ENCODE measurements at places on chromosomes 1 and 21.

GRCh38 chr1:233114159-233114558 lies 163.7 kb downstream of the NTPCR start:
- DNase-seq = no peak

- no peak for DNase-seq
Observed at GRCh38 chr1:158115126-158115525, 65.6 kb upstream of the CD1D start.

- no peak for DNase-seq
Observed at GRCh38 chr1:218991089-218991488, 182.6 kb upstream of the LYPLAL1 start.

DNA sequence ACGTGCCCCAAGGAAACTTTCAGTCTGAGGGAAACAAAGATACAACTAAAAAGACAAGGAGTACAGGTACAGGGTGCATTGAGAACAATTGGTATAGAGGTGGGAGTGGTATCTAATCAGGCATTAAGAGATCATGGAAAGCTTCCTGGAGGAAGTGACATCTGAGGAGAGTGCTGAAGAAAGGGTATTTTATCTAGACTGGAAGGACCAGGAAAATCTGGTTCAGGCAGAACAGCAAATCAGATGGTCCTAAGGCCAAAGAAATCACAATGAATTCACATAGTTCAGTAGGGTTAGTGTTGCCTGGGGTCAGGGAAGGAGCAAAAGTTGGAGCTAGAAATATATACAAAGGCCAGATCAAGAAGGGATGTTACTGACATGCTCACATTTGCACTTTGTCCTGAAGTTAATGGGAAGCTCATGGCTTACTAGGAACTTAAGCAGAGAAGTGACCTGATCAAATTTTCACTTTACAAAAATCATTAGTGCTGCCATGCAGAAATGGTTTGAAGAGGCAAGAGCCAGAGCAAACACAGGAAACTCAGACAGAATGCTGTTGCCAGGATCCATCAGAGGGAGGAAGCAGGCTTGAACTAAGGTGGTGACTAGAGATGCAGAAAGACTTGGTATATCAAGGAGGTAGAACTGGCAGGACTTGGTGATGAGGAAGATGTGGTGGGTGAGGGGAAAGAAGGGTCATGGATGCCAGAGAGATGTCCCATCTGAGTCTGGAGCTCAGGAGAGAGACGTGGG lies 14.5 kb upstream of the CTTNBP2NL start:
- no peak for DNase-seq

DNA sequence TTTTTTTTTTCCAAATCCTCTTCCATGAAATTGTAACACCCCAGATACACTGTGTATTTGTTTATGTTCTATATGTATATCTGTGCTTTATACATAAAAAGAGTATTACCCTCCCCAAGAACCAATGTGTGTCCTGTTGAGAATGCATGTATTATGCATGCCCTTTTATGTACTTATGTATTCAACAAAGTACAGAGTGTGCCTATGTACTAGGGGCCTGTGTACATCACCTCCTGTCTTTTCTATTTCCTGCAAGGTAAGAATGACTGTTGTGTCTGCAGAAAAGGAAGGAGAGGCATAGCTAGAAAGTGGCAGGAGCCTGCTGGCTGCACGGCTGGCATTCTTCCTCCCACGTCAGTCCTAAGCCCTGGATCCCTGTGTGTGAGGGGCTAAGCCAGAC lies 7.0 kb downstream of the TMEM61 start:
- no peak for DNase-seq

DNA sequence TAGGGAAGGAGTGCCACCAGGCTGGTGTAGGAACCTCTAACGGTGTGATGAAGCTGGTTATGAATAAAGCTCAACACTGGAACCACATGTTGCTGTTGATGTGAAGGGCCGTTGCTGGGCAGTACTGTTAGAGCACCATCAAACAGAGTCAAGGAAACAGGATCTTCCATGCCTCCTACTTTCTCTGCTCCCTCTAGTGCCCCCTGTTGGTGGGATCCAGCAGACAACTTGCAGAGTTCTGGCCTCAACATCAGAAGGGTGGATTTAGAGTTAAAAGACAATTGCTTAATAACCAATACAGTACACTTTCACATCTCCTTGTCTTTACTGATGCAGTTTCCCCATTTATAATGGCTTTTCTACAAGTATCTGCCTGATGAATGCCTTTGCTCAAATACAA lies 336.4 kb downstream of the NTNG1 start:
- peak; percentile 11 for DNase-seq

GRCh38 chr1:76179219-76179698 lies 104.7 kb downstream of the ST6GALNAC3 start:
- no peak for DNase-seq

DNA sequence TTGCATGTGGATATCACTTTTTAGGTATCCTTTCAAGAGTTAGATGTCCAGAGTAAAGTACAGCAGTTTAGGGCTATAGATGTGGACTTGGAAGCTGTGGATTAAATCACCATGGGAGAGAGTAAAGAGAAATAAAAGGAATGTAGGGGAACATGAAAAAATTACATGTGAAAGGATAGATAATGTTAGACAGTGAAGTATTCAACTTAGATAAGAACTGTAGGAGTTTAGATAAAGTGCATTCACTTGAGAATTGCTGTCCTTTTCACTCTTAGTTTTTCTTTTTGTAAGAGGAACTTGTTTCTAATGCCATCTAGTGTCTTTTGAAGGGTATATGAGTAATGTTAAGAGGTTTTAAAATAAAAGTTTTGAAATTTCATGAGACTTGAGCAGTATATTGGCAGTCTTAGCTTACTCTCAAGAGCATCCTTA lies 40.1 kb downstream of the MAST2 start:
- DNase-seq = no peak

DNA sequence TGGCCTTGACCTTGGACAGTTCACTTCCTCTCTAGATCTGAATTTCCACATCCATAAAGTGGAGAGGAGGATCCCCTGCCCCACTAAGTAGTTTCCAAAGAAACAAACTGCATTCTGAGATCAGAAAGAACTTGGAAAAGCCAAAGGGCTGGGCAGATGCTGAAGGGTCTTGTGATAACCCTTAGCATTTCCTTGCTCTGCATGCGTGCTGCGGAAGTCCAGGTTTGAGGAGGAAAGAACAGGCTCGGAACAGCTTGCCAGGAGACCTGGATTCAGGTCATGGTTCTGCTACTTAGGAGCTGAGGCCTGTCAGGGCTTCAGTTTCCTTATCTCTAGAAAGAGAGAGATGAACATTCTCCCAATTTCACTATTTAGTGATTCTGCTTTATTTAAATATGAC lies 27.2 kb downstream of the IGFN1 start:
- DNase-seq = no peak

- DNase-seq = no peak
Observed at GRCh38 chr1:94714552-94714951, 105.6 kb upstream of the SLC44A3 start.

DNA sequence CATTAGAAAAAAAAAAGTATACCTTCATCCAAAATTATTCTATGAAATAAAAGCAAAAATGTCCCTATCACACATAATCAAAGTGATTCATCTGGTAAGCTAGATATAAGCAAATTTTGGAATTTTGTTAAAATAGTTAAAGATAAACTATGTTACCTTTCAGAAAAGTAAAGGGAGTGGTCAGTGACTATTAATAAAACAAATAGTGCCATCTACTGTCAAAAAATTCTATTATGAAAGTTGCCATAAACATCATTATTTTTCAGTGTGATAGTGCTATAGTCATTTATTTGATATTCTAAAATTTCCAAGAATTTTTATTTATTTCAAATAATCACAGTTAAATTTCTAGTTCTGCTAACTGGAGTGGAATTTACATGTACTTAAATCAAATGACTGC lies 803.7 kb downstream of the KCNT2 start:
- no peak for DNase-seq

DNA sequence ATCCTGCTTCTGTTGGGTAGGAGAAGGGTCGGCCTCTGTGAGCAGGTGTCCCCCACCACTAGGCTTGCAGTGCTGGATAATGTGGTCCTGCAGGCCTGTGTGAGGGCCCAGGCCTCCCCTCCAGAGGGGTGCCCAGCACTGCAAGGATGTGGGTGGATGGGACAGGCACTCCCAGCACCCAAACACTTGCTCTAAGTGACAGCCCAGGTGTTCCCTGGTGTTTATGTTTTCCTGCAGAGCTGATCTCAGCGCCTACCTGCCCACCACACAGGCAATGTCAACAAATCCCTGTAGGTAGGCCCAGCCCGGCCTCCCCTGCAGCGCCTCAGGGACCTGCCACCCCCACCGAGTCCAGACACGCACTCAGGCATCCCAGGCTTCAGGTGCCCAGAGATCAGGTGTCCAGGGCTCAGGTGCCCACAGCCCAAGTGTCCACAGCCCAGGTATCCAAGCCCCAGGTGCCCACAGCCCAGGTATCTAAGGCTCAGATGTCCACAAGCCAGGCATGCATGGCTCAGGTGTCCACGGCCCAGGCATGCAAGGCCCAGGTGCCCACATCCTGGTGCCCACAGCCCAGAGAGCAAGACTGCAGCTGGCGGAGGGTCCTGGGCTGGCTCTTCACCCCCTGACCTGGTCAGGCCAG lies 59.2 kb downstream of the WNT9A start:
- DNase-seq = no peak

GRCh38 chr1:200453553-200453905 lies 43.7 kb upstream of the ZNF281 start:
- no peak for DNase-seq

DNA sequence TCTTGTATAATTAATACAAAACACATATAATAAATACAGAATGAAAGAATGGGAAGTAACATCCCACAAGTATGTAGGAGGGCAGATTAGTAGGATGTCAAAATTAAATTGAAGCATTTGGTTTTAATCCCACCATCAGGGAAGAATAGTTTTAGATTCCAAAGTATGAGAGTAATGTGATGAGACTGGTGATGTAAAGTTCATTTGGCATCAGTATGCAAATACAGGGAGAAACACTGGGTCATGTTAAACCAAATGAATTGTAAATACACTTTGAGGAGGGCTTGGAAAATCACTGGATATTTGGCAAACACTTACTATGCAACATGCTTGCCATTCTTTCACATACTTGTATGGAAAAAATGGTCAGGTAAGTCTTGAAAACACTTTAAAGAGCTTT lies 358.8 kb downstream of the DPYD start:
- no peak for DNase-seq

GRCh38 chr21:34835526-34835925 lies 166.7 kb downstream of the CLIC6 start:
- DNase-seq = no peak

DNA sequence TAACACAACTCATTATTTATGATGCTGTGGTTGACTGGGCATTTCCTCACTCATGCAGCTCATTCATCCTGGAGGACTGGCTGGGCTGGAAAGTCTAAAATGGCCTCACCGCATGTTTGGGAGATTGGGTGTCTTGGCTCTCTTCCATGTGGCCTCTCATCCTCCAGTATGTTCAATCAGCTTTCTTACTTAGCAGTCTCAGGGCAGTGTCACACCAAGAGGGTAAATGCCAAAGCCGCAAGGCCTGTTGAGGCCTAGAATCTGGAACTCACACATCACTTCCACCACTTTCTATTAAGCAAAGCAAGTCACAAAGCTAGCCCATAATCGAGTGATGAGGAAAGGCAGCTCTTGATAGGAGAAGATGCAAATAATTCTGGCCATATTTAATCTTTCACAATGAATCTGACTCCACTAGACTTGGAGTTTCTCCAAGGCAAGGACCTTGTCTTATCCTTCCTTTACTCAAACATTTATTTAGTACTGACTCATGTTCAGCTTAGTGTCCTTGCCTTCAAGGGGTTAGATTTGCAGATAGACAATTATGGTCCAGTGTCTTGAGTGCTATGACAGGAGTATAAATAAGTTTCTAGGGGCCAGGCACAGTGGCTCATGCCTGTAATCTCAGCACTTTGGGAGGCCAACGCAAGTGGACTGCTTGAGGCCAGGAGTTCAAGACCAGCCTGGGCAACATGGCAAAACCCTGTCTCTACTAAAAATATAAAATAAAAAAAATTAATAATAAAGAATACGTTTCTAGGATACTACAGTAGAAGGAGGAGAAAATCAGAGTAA lies 45.1 kb downstream of the TMEM53 start:
- no peak for DNase-seq

DNA sequence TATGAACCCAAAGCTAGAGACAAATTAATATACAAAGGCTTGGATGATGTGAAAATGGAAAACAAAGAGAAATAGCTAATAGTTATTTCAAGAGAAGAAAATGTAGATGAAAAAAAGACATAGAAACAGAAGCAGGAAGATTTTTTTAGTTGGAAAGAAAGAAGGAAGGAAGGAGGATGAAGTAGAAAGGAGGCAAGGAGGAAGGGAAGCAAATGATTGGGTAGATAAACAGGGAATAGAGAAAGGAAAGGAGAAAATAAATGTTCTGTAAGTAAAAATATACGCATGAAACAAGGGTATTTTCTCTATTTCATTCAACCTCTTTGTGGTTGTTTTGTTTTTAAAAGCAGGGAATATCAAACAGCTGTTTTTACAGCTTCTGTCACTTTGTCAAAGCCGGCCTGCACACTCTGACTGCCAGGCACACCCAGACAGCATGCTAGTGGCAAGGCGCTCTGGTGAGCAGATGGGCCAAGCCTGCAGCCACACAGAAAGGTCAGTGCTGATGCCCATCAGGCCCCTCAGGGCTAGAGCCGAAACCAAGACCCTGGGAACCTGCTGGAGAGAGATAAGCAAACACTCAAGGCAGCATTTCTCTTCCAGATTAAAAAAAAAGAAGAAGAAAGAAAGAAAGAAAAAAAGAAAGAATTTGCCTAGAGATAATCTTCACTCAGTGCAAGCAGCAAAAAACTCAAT lies 72.9 kb upstream of the CTTNBP2NL start:
- no peak for DNase-seq

DNA sequence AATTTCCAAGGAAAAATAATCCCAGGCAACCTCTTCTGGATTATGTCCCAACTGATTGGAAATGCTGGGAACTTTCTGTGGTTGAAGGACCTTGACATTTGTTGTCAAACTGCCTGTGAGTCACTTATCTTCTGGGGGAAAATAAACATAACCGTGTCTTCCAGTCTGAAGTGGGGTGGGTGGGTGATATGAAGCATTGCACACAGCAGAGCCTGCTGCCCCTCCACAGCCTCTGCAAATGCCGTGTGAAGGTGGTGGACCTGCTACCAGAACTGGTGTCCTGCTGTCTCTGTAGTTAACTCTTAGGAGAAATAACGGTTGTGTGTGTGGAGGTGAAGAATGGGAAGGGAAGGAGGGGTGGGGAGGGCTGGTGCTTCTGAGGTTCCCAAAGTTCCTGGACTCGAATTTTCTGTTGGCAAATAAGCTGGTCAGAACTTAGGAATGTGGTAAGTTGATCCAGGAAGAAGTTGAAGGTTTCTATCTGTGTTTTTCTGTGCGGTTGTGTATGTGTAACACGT lies 23.2 kb downstream of the GALNT2 start:
- no peak for DNase-seq
